PC-3 (cell line): ENCODE measurements at places on chromosomes 1 and 21. TPM values are rescaled to one million over a fixed set of nuclear protein-coding genes. Genes with fewer than 3 reads are reported as not detected.

GRCh38 chr1:9228609-9229008, 6.0 kb upstream of the H6PD start:
- H3K4me1 ChIP-seq = 0 out of 2 replicates have a peak, but pooled peaks cover 5% of the 10 kb centered on the region
- H3K27me3 ChIP-seq = no peaks in the 10 kb centered on the region
- H3K36me3 ChIP-seq = no peaks in the 10 kb centered on the region
- H3K27ac ChIP-seq = no peak overlapping the region

GRCh38 chr1:235423214-235423652, 56.0 kb downstream of the TBCE start:
- no peak overlapping the region for H3K4me3 ChIP-seq
- H3K36me3 ChIP-seq = no peaks in the 10 kb centered on the region; the same call in 1 of the 2 replicates
- H3K4me1 ChIP-seq = no peaks in the 10 kb centered on the region
- H3K27me3 ChIP-seq = no peaks in the 10 kb centered on the region
- H3K27ac ChIP-seq = no peak overlapping the region

DNA sequence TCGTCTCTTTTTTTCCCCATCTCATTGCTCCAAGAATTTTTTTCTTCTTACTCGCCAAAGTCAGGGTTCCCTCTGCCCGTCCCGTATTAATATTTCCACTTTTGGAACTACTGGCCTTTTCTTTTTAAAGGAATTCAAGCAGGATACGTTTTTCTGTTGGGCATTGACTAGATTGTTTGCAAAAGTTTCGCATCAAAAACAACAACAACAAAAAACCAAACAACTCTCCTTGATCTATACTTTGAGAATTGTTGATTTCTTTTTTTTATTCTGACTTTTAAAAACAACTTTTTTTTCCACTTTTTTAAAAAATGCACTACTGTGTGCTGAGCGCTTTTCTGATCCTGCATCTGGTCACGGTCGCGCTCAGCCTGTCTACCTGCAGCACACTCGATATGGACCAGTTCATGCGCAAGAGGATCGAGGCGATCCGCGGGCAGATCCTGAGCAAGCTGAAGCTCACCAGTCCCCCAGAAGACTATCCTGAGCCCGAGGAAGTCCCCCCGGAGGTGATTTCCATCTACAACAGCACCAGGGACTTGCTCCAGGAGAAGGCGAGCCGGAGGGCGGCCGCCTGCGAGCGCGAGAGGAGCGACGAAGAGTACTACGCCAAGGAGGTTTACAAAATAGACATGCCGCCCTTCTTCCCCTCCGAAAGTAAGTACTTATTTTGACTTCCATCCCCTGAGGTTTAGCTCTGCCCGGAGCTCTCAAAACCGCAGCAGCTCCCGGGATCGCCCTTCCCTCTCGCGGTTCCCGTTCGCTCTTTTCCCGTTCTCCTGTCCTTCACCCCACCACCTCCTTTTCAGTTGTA, 1.5 kb downstream of the TGFB2 start:
- peak overlapping the region; percentile 84 for H3K27ac ChIP-seq
- peaks cover 11% of the 10 kb centered on the region; the same call in 1 of the 2 replicates for H3K36me3 ChIP-seq
- H3K4me1 ChIP-seq = peaks cover 43% of the 10 kb centered on the region
- H3K4me3 ChIP-seq = peak overlapping the region; percentile 78

- no peak overlapping the region for H3K27ac ChIP-seq
- peaks cover 38% of the 10 kb centered on the region for H3K4me1 ChIP-seq
- no peaks in the 10 kb centered on the region for H3K36me3 ChIP-seq
- DNase-seq = no peak
- no peaks in the 10 kb centered on the region for H3K27me3 ChIP-seq
These were observed 38.7 kb upstream of the GPR157 start for GRCh38 chr1:9167638-9168037.

- H3K27ac ChIP-seq = no peak overlapping the region
- DNase-seq = no peak
- H3K4me3 ChIP-seq = no peak overlapping the region
- no peaks in the 10 kb centered on the region for H3K36me3 ChIP-seq
- H3K4me1 ChIP-seq = no peaks in the 10 kb centered on the region
These were observed 33.5 kb upstream of the ITPKB start for GRCh38 chr1:226772446-226773139.

DNA sequence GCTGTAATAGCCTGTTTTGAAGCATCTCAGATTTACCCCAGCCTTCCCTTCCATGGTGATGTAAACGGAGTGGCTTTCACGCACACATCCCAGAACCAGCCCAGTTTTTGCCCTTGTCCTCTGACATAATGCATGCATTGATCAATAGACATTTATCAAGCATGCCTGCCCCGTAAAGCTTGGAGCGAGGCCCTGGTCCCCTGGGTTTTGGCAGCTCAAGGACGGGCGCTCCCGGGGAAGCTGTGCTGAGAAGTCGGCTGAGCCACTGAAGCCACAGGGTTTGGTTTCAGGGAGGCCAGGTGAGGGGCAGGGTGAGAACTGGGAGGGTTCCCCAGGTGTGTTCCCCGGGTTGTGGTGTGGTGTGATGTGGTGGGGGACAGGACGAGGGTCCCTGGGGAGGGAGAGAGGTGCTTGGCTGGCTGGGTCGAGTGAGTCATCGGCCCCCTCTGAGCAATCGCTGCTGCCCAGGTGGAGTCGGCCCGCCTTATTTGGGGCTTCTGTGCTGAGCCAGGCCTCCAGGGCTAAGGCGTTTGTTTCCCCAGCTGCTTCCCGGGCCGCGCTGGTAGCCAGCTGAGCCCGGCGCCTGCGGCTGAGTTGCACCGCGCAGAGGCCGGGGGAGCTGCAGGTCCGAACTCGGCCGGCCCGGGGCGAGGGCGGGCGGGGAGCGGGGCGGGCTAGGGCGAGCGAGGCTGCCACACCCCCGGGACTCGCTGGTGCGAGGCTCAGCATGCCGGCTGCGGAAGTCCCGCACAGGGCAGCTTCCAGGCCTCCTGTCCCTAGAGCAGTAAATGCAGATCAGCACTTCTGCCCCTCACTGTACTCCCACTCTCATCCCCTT, 23.6 kb downstream of the ATP2B4 start:
- peak; percentile 46 for DNase-seq

HCRTR1 gene
- not detected in 2 replicates for total RNA-seq

ASCL5 gene
- total RNA-seq = 2.4 and 3.1 TPM in 2 replicates

AMY1C gene
- not detected in 2 replicates for total RNA-seq
